Stimulated activated CD8-positive, alpha-beta memory T cell treated with anti-CD3 and anti-CD28 coated beads, Interleukin-2, amount 100 ng/mL, for 1 hour (primary cell): ENCODE measurements at places on chromosomes 4 and X.

DNA sequence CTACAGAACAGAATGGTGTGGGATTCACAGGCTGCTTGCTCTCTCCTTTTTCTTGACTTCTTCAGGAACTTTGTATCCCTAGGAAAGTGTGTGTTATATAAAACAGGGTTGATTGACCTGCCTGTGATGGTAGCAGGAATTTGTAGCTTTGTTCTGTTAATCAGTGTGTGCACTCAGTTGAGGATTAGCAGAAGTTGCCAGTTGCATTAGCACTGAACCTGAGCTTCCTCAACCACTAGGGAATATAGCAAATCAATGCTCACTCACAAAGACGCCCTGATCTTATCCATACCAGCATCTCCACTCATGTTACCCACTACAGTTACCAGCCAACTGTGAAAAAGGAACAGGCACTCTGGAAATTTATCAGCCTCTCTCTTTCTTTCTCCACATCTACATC lies 319.1 kb upstream of the EMCN start:
- DNase-seq: no peak

GRCh38 chr4:7783541-7783940 lies 156.1 kb downstream of the AFAP1 start:
- DNase-seq: no peak

DNA sequence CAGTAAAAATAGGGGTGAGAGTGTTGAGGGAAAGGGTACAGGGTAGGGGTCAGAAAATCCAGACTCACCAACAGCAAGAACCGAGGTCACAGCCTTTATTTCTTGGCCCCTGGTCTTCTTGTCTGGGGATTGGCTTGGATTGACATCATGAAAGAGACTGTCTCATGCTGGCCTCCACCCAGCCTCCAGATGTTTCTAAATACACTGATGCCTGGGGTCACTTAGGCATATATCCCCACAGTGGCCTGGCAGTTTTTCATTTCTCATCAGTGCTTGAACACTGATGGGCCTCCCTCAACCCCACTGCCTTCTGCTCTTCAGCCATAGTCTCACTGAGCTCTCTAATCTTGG lies 173.9 kb downstream of the RTL9 start:
- DNase-seq: no peak

GRCh38 chrX:126509923-126510322 lies 42.7 kb downstream of the DCAF12L1 start:
- DNase-seq: no peak

DNA sequence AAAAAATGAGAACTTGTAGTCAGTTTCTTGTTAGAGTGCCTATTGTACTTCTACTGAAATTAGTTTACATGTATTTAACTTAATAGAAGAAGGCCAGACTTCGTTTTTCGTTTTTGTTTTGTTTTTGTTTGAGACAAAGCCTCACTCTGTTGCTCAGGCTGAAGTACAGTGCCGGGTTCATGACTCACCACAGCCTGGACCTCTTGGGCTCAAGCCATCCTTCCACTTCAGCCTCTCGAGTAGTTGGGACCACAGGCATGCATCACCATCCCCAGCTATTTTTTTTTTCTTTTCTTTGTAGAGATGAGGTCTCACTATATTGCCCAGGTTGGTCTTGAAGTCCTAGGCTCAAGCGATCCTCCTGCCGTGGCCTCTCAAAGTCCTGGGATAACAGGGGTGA lies 793.9 kb downstream of the ADGRL3 start:
- DNase-seq: no peak

DNA sequence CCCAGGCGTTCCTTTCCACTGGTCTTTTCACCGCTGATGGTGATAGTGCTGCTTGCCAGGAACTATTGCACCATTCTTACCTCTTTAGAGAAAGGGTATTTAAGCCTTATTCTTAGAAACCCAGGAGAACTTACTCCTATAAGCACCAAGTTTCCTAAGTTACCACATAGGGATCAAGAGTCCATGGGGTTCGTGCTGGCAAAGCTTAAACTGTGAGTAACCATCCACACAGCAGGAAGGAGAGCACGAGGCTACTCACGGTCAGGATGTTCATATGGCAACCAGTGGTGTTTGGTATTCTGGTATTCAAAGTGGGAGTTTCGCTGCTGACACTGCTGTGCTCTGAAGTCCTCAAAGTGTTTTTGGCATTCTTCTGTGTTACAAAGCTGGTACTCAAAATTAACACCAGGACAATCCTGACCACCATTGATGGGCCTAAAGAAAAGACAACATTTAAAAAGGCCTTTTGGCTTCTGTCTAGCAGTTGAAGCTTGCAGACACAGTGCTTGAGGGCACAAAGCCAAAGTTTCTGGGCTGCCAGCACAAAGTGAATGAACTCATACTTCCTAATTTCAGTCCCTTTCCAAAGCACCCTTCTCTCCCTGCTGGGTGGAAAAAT lies 256.9 kb downstream of the ADAMTS3 start:
- no peak for DNase-seq

DNA sequence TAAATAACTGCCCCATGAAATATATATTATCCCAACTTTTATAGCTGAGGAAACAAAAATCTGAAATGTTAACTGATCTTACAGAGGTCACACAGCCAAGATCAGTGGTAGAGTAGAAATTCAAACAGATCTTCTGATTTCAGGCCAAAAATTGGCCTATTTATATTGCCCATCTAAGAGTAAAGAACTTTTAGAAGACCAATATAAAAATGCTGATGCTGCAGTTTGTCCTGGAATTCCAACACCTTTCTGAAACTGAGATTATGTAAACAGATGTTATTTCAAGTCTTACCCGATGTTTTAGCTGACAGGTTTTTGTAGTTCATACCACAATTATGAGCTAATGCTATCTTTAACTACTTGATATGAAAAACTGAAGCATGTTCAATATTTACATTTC lies 51.1 kb downstream of the SPANXN3 start:
- no peak for DNase-seq

- DNase-seq: no peak
These were observed 52.2 kb downstream of the SMIM20 start for GRCh38 chr4:25966171-25966570.

GRCh38 chr4:56650262-56651055 lies 30.6 kb downstream of the HOPX start:
- DNase-seq: no peak

DNA sequence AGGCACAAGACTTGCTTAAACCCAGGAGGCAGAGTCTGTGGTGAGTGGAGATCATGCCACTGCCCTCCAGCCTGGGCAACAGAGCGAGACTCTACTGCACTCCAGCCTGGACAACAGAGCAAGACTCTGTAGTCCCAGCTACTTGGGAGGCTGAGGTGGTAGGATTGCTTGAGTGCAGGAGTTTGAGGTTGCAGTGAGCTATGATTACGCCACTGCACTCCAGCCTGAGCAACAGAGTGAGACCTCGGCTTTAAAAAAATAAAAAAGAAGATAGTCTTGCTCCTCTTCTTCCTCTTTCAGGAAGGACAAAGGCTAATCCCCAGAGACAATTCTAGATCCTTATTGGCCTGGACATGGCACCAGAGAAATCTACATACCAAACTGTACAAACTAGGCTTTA lies 5.7 kb upstream of the PPEF2 start:
- DNase-seq: no peak

GRCh38 chr4:26785810-26786209 lies 74.8 kb upstream of the STIM2 start:
- DNase-seq: no peak

DNA sequence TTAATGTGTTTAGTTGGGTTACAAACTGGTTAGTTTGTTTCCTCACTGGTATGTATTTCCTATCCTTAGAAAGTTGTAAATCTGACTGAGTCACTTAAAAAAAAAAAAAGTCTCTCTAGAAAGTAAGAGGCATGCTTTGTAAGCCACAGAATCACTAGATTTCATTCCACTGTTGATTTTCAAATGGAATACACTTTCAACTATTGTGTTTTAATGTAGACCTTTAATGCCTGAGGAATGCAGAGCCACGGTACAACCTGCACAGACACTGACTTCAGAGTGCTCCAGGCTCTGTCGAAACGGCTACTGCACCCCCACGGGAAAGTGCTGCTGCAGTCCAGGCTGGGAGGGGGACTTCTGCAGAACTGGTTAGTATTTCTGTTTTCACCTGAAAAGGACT lies 88.6 kb downstream of the HHIP start:
- no peak for DNase-seq

DNA sequence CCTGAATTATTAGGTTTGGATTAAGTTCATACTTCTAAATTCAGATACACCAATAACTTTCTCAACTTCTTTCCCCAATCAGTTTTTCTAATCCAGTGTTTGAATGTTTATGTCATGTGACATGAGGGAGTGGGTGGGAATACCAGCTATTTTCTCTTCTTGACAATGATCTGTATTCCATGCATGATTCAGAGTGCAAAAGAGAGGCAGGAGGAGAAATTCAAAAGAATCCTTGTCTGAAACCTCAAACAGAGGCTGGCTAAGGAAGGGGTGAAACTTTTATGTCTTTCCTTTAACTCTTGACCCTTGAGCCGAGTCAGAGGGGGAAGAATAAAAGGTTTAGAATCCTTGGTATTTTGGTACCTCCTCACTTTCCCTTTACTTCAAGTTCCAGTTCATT lies 544.7 kb downstream of the SPRY1 start:
- no peak for DNase-seq

DNA sequence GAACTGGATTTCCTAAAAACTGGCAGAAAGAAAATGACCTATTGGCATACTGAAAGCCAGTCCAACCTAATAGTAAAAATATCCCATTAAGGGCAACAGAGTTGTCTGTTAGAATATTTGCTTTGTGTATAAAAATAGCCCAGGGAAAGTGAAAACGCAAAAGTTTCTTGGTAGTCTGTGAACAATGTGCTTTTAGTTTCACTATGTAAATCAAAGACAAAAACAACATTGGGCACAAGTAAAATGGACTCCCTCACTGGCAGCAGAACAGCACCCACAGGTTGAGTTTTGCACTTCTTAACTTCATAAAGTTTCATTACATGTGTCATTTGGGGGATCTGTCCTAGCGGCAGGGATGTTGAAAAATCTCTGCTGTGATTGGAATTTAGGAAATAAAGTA lies 4.3 kb upstream of the FGG start:
- no peak for DNase-seq

GRCh38 chr4:26326791-26327190 lies 6.0 kb downstream of the RBPJ start:
- no peak for DNase-seq
